ENCODE measurements at places on chromosomes 6 and 20.

GRCh38 chr6:14703586-14703985 is 542.3 kb upstream of the JARID2 start:
- no peak for DNase-seq

DNA sequence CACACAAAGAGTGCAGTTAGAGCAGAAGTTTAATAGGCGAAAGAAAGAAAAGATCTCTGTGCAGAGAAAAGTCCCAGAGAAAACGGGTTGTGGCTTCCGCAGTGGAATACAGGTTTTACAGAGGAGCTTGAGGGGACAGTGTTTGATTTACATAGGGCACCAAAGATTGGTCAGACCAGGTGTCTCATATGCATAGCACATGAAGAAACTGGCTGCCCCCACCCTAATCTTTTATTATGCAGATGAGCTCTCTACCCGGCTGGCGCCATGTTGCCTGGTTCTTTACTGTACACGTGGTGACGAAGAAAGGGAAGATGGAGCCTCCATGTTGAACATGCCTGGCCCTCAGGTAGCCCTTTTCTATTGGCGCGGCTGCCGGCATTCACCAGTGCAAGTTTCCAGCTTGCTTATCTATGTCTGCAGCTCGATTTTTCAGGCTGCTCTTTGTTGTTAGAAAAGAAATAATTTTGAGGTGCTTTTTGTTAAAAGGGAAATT is 47.4 kb downstream of the SLC35B3 start:
- DNase-seq, result no peak

DNA sequence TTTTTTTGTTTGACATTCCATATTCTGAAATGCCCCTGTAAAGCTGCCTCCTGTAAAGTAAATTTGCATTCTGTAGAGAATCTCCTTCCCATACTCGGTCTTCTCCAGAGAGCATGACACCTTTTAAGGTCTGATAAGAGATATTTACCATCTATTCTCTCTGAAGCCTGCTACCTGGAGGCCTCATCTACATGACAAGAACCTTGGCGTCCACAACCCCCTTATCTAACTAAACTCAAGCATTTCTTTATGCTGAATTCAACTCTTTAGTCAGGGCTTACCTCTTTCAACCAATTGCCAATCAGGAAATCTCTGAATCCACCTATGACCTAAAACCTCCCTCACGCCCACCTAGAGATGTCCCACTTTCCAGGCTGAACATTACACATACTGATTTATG is 51.6 kb downstream of the FAM184A start:
- no peak for DNase-seq

GRCh38 chr6:170444811-170445211 is 108.3 kb downstream of the PSMB1 start:
- no peak for DNase-seq

GRCh38 chr20:38836991-38837390 is 31.5 kb downstream of the PPP1R16B start:
- DNase-seq, result no peak

GRCh38 chr20:50513169-50514034 is 3.2 kb downstream of the PTPN1 start:
- no peak for DNase-seq

DNA sequence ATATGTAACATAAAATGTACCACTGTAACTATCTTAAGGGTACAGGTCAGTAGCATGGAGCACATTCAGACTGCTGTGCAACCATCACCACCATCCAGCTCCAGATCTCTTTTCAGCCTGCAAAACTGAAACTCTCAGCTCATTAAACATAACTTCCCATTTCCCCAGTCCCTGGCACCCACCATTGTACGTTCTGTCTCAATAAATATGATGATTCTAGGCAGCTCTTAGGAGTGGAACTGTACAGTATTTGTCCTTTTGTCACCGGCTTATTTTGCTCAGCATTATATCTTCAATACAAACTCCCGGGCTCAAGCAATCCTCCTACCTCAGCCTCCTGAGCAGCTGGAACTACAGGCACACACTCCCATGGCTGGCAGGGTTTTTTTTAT is 1.5 kb downstream of the ZC3H12D start:
- no peak for DNase-seq

DNA sequence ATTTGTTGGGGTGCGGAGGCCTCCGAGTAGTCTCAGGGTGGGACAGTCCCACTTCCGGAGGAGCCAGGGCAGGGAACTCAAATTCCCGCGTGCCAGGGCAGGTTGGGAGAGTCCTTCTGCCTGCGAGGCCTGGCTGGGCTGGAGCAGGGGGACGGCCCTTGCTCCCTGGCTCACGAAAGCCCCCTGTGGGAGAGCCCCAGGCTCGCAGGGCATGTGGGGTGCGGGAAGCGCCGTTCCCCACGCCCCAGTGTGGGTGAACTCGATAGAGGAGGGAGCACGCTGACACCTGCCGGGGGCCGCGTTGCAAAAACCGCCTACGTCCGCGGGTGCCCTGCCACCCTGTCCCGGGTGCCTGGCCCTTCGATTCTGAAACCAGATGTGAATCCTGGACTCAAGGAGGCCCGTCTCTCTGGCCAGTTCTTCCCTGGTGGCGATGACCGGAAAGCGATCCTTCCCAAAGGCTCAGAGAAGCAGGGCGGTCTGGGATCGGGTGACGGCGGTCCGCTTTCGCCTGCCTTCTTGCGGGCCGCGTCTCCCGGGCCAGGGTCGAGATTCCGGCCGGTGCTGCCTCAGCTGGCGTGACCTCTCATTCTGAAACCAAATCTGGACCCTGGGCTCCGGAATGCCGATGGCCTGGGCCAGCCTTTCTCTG is 1846.5 kb upstream of the DEFB115 start:
- DNase-seq, result no peak

DNA sequence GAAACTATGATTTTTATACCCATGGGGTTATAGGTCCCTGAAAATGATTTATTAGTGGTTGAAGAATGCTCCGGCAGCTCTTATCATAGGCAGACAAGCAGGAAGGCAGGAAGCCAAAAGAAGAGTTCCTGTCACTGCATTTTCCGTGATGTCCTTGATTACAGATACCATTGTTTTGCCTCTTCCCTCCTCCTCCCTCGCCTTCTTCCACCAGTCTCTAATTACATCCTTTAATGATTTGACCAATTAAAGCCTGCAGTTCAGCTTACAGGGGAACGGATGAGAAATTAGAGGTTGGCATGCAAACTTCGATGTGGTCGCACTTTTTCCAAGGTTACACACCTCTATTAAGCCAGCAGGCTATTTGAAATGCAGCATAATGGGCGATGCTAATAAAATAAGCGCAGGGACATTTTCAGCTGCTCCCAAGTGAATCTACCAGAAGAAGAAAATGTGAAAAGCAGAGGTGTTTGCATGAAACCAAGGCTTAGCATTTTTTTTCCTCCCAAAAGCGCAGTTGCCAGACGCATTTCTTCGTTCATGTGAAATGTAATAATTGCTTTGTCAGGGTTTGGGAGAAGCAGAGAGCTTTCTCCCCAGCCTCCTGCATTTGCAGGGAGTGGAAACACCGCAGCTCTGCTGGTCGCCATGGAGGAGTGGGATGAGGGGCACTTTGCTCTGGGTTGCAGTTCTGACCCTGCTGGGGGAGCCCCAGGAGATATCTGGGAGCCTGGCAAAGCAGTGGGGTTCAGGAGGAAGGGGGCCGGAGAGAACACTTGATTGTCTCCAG is 6.0 kb downstream of the NOX3 start:
- no peak for DNase-seq

GRCh38 chr6:33213166-33213988 is 5.1 kb downstream of the RING1 start:
- DNase-seq, result peak; percentile 64

GRCh38 chr20:14632906-14633305 is 295.5 kb upstream of the FLRT3 start:
- peak; percentile 50 for DNase-seq

DNA sequence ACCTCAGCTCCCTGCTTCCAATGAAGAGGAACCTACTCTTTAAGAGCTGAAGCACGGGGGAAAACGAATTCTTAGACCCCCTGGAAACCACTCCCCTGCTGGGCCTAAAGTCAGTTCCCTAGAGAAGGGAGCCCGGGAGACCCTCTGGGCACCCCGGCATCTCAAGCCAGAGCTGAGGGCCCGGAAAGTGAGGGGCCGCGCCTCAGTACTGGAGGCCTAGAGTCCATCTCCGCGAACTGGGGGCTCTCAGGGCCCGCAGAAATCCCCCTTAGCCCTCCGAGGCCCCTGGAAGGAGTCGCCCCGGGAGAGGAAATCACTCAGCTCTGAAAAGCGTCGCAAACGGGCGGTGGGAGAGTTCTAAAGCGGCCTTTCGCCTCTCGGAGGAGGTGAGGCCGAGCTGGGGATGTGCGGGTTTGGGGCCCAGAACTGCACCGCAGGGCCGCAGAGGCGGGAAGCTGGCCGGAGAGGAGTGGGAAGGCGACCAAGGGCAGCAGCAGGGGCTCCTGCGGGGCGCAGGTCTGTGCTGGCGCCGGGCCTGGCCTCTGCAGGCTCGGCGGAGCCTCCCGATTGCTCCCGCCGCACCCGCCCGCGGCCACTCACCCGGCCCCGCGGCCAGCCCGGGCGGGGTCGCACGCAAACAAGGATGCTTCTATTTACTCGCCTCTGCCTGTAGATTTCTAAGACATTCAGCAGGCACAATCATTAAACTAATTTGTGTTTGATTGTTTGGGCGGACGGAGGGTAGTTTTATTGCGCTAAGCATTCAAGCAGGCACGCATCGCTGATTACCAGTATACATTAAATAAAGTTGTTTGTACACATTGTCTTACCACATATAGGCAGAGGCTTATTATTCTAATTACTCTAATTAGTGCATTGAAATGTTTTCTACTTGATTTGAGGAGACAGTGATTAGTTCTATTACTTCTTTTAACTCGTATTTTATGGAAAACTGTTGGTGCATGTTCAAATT is 9.2 kb downstream of the POU3F2 start:
- DNase-seq, result no peak

DNA sequence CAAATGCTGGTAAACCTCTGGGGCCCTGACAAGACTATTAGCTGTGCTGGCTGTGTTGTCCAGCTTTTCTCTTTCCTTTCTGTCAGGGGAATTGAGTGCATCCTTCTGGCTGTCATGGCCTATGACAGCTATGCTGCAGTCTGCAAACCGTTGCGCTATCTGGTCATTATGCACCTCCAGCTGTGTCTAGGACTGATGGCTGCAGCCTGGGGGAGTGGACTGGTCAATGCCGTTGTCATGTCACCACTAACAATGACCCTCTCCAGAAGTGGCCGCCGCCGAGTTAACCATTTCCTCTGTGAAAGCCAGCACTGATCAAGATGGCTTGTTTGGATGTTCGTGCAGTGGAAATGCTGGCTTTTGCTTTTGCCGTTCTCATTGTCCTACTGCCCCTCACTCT is 20.3 kb downstream of the OR2B6 start:
- no peak for DNase-seq

DNA sequence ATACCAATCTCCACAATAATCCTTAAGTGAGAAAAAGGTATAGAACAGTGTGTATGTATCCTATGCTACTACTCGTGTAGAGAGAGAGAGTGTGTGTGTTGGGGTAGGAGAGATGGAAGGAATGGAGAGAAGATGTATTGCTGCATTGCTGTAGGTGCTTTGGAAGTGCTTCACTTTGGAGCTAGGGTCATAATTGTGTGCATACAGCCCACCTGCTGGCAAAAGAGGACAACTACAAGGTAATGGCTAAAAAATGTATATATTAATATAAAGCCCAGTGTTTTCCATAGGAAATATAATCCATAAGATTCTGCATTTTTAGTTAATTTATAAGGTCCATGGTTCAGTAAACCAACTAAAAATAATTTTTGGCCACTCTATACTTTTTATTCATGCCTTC is 36.1 kb downstream of the SERAC1 start:
- DNase-seq, result peak; percentile 77

GRCh38 chr6:132751306-132751705 is 6.4 kb downstream of the VNN2 start:
- no peak for DNase-seq

DNA sequence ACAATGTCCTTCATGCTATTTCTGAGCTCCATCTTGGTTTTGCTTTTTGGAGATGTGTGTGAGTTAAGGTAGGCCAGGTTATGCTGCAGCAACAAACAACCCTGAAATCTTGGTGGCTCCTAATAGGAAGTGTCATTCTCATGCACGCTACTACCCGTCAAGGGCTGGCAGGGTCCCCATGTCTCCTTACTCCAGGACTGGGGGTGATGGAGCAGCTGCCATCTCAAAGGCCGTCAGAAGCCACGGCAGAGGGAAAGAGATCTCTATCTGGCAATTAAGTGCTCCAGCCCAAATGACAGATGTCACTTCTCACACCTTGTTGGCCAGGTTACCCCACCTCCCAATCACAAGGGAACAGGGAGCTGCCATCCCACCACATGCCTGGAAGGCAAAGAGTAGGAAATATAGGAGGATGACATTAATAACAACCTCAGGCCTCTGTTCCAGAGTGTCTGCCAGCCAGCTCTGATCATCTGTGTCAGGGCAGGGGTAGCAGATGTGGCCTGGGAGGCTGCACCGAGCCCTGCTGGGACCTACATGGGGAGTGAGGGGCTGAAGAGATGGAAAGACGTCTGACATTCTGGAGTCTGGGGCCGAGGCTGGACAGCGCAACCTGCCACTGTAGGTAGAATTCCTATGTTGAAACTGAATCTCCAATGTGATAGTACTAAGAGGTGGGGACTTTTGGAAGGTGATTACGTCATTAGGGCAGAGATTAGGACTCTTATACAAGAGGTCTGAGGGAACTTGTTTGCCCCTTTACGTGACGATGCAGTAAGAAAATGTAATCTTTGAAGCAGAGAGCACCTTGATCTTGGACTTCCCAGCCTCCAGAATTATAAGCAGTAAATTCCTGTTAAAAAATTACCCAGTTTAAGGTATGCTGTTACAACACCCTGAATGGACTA is 4.8 kb upstream of the SDCBP2 start:
- no peak for DNase-seq

GRCh38 chr6:109314313-109314712 is 68.0 kb downstream of the CD164 start:
- DNase-seq, result no peak

DNA sequence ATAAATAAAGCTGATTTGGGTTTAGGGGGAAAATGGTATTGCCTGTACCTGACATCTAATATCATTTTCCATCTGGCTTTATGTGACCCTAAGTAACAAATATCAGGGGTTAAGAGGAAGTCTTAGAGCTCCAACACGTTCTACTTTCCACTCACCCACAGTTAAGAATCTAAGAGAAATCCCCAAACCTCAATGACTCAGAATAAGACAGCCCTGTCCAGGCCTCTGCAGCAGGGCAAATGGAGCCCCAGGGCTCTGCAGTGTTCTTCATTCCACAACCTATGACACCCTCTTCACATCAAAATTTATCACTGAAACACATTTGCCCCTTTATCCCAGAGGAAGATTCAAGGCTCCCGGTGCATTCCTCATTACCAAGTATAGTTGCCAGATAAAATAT is 20.3 kb upstream of the TENT5A start:
- peak; percentile 93 for DNase-seq

- DNase-seq, result peak; percentile 31
Observed at GRCh38 chr20:44738813-44739477, 6.7 kb upstream of the KCNK15 start.

Measured in Kasumi-1 (cell line).